Stimulated activated CD4-positive, alpha-beta T cell treated with anti-CD3 and anti-CD28 coated beads, Interleukin-15, amount 100 ng/mL, for 1 hour (primary cell): ENCODE measurements at places on chromosomes 5 and 9.
A peak's percentile ranks its signal among the peaks of the same experiment; 100 is the strongest.

GRCh38 chr5:154653764-154654485 is 101.3 kb upstream of the LARP1 start:
- no peak for DNase-seq

- DNase-seq, result no peak
These were observed 15.3 kb upstream of the RPL26L1 start for GRCh38 chr5:172943906-172944305.

DNA sequence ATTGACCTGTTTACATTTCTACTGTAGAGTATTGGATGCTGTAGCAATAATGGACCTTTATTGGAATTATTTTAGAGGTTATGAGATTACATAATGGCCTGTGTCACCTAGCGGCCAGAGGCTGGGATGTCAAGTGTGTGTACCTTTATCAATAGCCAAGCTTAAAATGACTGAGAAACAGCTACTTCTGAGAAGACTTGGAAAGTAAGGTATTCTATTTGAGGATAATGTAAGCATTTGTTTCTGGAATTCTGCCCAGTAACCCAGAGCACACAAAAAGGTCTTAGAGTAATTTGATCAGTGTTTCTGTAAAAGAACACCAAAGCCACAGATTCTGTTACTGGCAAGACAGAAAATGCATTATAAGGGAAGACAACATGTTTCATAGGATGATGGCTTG is 116.8 kb downstream of the MACIR start:
- no peak for DNase-seq

- DNase-seq, result no peak
These were observed 135.6 kb upstream of the PPP1R26 start for GRCh38 chr9:135343837-135344522.

- DNase-seq, result no peak
These were observed 122.3 kb upstream of the RAI14 start for GRCh38 chr5:34533582-34534522.

- no peak for DNase-seq
These were observed 145.3 kb upstream of the ADCY2 start for GRCh38 chr5:7250611-7251010.

GRCh38 chr9:122221183-122221811 is 7.5 kb downstream of the LHX6 start:
- no peak for DNase-seq

GRCh38 chr5:102811972-102812371 is 56.9 kb downstream of the PAM start:
- DNase-seq, result no peak

DNA sequence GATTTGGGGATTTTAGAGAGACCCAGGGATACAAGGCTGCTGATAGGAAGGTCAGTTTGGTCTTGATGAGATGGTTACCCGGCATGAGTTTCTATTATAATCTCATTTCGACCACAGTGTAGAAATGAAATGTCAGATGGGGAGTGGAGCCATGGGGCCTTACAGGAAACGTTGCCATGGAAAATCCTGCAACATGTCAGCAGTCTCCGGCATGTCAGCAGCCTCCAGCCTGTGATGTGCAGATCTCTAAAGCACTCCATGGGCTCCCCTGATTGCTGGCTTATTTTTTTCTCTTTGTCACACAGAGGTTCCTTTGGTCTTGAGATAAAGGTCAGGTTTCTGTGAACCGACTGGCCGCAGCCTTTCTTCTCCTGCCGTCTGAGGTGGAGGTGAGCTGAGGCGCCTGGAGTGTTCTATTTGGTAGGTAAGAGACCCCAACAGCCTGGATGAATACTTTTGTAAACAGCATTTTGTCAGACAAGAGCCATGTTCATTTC is 208.7 kb upstream of the DAP start:
- DNase-seq, result no peak

DNA sequence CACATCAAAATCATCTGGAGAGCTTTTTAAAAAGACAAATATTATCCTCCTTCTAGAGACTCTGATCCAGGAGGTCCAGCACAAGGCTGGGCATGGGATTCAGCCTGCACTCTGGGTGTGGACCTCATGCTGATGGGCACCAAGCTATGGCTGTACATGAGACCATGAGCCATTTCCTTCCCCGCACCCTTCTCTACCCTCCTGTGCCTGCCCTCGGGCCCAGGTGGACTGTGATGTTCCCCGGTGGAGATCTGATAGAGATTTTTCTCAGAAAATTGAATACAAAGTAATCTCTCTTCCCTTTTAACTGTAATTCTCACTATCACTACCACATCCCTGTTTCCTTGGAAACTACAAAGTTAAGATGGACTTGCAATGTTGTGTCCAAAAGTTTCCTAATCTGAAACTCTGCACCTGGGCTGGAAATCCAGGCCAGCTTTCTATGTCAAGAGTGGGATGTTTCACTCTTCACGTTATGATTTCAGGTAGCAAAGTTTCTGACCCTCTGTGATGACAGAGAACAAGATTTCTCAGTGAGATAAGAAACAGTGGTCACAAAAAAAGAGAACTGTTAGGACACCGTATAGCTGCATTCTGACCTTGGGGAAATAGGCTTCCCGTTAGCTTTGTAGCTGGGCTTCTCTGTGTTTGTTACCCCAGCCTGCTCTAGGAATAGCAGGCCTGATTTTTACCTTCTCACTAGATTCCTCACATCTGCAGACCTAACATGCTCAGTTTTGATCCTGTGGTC is 11.5 kb downstream of the SFXN1 start:
- DNase-seq, result no peak

DNA sequence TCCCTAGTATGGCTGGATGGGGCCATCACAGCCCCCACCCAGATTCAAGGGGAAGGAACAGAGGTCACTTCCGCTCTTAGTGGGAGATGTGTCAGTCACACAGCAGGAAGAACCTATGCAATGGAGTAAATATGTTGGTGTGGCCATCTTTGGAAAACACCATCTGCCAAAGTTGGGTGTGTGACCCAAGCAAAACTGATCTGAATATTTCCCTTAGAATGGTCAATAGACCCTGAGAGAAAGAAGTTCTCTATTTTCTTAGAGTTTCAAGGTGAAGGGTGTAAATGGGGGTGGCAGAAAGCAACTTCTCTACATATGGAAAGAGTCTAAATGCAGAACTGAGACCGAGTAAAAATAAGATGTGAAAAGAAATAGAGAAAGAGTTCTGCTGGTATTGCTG is 212.7 kb downstream of the ESM1 start:
- no peak for DNase-seq

GRCh38 chr5:161400583-161400982 is 145.9 kb downstream of the GABRB2 start:
- DNase-seq, result no peak

- DNase-seq, result no peak
These were observed 185.7 kb upstream of the VCAN start for GRCh38 chr5:83285661-83286398.

DNA sequence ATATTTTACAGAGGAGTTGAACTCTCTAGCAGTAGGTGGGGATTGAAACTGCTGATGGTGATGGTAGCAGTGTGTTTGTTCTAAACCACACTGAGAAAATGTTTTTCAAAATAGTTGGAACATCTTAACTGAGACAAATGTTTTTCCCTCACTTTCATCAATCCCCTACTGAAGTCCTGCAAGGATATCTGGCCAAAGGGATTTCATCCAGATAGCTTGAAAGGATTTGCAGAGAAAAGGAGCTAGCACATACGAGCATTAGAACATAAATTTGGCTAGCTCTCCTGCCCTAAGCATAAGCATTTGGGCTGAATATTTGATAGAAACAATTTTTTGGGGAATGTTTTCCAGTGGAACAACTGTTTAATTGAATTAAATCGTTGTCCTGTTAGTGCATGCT is 153.9 kb downstream of the CDH9 start:
- no peak for DNase-seq

- DNase-seq, result no peak
These were observed 117.5 kb upstream of the CDH6 start for GRCh38 chr5:31075981-31076380.

GRCh38 chr9:7376833-7377232 is 422.7 kb downstream of the DMAC1 start:
- no peak for DNase-seq

DNA sequence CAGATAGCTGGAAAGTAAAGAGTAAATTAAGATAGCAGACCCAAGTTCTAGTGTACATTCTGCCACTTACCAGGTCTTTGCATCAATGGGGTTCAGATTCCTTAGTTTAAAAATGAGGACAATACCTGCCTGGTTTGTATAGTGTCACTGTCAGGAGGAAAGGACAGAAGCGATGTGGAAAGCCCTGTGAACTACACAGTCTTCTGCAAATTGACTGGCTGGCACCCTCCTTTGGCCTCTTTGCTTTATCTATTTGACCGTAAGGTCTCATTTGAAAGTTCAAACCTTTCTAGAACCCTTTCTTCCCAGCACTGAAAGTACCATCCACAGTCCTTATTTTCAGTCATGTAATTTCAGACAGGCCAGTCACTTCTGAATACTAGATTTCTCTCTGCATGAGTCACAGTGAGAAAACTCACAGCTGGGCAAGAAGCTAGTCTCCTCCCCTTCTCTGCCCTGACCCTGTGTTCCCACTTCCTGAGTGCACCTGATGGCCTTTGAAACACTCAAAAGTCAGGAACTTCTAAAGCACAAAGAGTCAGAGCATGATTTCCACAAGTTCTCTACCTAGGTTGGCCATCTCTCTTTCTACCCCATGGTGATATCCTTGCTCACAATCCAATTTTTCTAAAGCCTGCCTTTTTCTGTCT is 91.3 kb upstream of the RASEF start:
- no peak for DNase-seq

- no peak for DNase-seq
These were observed 22.7 kb downstream of the CYFIP2 start for GRCh38 chr5:157288405-157289163.

GRCh38 chr5:3656803-3657202 is 61.2 kb downstream of the IRX1 start:
- DNase-seq, result no peak

- DNase-seq, result no peak
These were observed 18.8 kb downstream of the ZNF510 start for GRCh38 chr9:96758845-96759673.

DNA sequence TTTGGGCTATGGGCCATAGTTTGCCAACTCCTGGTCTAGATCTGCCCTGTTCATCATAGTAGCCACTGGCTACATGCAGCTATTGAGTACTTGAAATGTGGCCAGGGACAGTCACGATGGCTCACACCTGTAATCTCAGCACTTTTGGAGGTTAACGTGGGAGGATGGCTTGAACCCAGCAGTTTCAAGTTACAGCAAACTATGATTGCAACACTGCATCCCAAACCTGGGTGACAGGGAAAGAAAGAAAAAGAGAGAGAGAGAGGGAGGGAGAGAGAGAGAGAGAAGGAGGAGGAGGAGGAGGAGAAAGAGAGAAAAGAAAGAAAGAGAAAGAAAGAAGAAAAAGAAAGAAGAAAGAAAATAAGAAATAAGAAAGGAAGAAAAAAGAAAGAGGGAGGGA is 5.1 kb upstream of the GMCL2 start:
- no peak for DNase-seq

DNA sequence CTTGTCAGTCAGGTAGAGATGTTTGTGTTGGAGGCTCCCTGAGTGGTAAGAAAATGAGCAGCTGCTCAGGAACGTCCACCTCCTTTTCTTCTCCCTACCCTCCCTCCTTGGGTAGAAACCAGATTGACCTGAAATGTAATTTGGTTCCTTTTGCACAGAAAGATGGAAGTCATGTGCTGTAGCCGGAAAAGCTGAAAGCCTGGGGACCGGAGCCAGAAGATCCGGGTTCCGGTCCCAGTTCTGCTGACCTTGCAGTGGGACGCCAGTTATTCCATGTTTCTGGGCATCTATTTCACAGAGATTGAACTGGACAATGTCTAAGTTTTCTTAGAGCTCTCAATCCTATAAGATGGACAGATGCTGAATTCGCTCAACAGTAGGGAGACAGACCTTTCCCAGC is 40.1 kb downstream of the SLC36A1 start:
- DNase-seq, result no peak

GRCh38 chr5:176770431-176770830 is 39.9 kb upstream of the UNC5A start:
- DNase-seq, result no peak

DNA sequence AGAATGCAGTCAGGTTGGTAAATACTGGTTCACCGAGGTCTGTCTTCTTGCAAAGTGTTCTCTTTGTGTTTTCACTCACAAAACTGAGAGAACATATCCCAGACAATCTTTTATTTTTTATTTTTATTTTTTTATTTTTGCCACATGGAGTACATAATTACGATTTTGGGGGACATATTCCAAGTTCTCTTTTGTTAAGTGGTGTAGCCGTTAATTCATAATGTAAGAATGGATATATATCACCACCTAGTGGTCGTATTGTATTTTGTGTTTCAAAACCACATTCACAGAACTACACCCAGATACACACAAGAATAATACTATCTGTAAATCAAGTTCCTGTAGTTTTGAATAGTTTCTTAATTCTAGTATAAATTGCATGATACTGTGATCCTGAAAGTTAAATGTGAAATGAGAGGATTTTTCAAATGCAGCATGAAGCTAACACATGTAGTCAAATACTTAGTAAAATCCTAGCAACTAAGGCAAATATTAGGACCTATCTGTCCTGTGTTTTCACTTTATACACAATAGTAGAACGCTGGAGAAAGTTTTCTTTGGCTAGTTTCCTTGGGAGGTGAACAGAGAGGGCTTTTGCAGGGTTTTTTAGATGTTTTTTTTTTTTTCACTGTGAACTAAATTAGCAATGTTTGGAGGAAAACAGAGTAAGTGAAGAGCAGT is 92.7 kb downstream of the VCAN start:
- no peak for DNase-seq

- DNase-seq, result no peak
These were observed 27.5 kb downstream of the SLC46A2 start for GRCh38 chr9:112863214-112863613.

GRCh38 chr9:77725046-77725694 is 77.0 kb upstream of the GNA14 start:
- no peak for DNase-seq

DNA sequence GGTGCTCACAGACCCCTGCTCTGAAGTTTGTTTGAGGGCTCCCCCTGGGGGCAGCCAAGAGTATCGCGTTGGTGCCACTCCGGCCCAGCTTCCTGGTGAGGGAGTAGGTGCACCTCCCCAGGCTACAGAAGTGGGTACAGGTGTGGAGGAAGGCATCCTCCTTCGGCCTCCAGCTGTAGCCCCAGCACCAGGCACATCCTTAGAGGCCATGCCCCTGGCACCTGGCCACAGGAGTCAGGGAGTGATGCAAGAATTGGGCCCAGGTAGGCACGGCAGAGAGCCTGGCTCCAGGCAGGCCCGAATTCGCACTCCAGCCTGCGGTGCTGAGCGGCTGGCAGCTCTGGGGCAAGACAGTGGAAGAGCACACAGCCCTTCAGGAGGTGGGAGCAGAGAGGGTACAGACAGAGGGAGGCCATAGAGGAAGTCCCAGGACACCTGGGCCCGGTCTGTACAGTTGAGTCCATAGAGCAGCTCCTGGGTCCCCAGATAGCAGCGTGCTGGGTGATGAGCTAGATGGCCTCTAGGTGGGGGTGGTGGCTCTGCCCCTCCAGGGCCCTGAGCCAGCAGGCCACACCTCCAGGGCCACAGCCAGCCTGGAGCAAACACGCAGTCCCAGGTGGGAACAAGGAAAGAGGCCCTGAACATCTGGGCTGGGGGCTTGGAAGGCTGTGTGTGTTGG is 2.4 kb downstream of the SAPCD2 start:
- peak; percentile 74 for DNase-seq

GRCh38 chr9:14318361-14318760 is 4.4 kb upstream of the NFIB start:
- no peak for DNase-seq
